ENCODE measurements at places on chromosomes 1 and 21.

GRCh38 chr1:88980870-88981269, 11.6 kb downstream of the KYAT3 start:
- DNase-seq = no peak

DNA sequence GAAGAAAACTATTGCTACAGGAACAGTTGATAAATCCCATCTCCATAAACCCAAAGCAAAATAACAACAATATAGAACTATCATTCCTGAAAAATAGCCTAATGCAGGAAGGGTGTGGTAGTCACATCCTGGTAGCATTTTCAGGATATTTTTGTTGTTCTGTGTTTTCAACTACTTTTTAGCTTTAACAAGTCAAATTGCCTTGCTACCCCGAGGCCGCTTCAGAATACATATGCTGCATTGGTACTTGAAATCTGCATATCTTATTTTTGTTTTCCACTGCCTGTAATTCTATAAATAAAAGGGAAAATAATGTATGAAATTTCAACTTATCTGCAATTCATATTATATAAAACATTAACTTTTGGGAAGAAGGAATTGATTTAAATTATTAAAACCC, 36.8 kb upstream of the SYT14 start:
- no peak for DNase-seq

GRCh38 chr1:201185527-201186128, 5.0 kb upstream of the IGFN1 start:
- no peak for DNase-seq

DNA sequence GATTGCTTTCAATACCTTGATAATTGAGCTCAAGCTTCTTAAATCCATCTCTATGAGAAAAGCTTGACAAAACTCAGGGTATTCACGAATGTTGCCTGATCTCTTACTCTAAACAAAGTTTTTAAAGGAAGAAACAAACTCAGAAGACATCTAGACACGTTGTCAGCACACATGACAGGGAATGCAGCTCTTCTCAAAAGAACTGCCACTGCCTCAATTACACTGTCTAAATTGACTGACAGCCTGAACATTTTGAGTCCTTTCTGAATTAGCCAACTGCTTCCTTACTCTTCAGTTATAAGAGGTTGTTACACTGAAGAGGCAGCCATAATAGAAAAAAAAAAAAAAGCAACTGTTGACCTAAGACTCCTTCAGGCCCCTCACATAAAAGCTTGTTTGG, 1646.7 kb upstream of the B3GALT2 start:
- DNase-seq = peak; percentile 2

- no peak for DNase-seq
These were observed 198.1 kb downstream of the ZZZ3 start for GRCh38 chr1:77484334-77484733.

GRCh38 chr1:220451532-220451931, 76.4 kb upstream of the MARK1 start:
- no peak for DNase-seq

- no peak for DNase-seq
These were observed 2.4 kb downstream of the SH2D5 start for GRCh38 chr1:20729990-20730689.

DNA sequence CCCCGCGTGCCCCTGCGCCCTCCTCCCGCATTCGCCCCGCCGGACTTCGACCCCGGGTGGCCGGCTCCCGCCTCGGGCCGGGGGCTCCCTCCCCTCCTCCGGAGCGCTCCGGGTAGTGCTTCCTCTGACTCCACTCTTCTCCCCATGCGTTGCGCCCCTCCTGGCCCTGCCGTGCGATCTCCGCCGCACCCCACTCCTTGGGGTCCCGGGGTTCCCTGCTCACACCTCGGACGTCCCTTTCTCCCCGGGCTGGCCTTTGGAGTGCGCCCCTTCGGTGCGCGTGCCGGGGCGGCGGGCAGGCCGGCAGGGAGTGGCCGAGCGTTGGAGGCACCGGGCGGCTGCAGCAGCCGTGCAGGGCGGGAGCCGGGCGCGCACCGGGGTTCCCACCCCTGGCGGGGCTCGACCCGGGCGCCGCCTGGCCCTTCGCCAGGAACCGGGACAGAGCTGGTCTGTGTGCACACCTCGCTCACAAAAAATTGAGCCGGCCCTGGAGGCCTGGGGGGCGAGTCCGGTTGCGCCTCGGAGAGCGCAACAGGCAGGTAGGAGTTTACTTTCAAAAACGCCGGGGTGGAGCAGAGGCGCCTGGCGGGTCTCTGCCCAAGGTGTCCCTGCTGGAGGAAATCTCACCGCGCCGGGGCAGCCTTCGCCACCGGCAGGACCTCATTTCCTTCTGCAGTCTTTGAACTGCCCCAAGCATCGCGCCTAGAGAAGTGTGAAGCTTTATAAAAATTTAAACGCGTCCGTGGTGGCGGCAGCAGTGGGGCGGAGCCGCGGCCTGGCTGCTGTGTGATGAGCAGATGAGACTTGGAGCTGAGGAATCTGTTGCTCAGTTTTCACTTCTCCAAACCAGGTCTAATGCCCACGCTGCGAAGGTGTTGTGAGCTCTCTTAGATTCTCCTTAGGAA, 650 bp downstream of the VANGL1 start:
- DNase-seq = peak; percentile 72

DNA sequence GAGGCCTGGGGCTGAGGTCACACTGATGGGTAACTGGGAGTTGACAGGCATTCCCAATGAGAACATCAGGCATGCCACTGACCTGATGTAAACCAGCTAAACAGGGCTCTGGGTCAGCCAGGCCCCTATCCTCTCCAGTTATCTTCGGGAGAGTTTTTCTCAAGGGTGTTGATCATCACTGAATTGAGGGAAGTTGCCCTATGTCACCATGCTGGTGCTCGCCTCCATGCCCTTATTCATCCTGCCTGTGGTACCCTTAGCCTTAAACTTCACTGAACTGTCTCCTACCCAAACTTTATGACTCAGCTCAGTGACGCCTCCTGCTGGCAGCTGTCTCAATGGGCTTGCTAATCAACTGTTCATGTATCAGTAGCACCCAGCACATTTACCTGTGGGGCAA, 80.7 kb upstream of the TNR start:
- DNase-seq = no peak

- no peak for DNase-seq
These were observed 2.3 kb upstream of the BACH1 start for GRCh38 chr21:29296446-29296845.

DNA sequence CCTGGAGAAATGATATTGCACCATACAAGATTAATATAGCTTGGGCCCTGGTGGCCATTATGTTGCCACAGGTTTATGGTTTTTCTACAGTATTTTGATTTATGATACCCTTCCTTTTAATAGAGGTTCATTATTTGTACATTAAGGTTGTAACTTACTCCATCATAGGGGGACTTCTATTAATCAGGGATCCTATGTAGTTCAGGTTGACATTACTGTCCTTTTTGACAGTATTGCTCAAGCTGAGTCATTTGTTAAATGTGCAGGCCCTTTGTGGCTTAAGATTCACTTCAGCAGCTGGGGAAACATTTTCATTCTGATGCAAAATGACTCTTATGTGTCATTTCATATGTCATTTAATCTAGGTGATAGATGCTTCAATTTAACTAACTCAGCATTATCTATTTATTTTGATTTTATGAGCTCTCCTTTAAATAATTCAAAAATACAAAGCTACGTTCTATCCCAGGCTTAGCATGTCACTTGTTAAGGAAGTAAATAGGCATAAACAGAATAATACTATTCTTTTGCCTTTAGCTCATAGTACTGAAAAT, 686.9 kb upstream of the NCAM2 start:
- DNase-seq = peak; percentile 6

GRCh38 chr1:241924080-241924808, 33.3 kb upstream of the BECN2 start:
- DNase-seq = no peak

DNA sequence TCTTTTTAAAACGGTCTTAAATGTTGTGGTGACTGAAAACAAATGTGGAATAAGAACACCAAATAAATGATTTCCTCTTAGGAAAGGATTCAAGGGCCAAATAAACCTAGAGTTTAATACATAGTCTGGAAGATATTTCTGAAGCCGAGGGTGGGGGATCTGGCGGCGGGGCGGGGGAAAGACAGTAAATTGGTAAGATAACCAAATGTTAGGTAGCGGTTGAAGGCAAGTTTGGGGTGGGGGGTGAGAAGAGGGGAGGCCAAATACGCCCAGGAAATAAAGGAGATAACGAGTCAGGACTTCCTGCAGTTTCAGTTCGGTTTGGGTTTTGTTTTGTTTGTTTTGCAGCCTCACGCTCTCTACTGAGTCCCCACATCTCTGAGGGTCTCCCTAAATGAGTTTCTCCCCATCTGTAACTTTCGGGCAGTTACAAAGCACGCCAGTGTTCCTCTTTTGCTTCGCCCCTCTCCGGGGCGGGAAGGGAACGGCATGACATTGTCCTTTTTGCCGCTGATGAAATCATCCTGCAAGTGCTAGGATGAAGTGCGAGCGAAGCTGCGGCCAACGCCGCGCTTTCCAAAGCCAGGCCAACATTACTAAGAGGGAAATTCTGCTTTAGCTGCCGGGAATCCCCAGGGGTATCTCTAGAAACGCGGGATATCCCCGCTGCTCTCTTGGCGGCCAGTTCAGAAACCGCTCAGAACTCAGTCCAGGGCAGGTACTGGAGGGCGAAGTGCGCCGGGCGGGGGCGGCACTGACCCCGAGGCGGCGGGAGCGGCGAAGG, 844 bp downstream of the NIBAN1 start:
- DNase-seq = peak; percentile 65

DNA sequence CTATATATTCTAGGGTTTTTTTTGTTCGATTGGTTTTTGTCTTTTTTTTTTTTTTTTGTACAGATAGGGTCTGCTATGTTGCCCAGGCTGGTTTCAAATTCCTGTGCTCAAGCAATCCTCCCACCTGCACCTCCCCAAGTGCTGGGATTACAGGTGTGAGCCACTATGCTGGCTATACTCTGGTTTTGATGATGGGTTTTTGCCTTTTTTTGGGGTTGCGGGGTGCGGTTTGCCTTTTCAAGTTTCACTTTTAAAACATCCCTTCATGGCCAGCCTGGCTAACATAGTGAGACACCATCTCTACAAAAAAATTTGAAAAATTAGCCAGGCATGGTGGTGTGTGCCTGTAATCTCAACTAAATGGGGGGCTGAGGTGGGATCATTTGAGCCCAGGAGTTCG, 10.0 kb downstream of the KDM5B start:
- DNase-seq = no peak

DNA sequence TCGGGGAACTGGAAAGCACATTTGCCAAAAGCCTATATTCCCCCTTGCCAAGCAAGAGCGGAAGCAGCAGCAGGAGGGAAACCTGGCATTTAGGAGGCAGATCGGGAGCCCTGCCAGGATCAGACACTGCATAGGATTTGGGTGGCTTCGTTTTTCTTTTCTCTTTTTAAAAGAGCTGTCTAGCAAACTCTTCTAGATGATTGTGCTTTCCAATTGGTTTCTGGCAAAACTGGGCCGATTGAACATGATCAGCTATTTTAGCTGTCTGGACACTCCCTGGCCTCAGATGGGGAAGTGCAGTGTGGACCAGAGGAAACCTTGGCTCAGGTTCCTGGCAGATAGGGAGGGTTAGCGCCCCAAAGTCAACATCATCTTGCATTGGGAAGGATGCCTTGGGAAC, 414.0 kb upstream of the KAZN start:
- no peak for DNase-seq

Data from NCI-H345 (cell line).